ENCODE measurements at places on chromosomes 1 and 21. TPM values are rescaled to one million over a fixed set of nuclear protein-coding genes. Genes with fewer than 3 reads are reported as not detected.

GRCh38 chr1:98197356-98197755, 276.5 kb upstream of the DPYD start:
- DNase-seq, result no peak

- DNase-seq, result no peak
Observed at GRCh38 chr1:35577071-35577998, 4.2 kb downstream of the TFAP2E start.

DNA sequence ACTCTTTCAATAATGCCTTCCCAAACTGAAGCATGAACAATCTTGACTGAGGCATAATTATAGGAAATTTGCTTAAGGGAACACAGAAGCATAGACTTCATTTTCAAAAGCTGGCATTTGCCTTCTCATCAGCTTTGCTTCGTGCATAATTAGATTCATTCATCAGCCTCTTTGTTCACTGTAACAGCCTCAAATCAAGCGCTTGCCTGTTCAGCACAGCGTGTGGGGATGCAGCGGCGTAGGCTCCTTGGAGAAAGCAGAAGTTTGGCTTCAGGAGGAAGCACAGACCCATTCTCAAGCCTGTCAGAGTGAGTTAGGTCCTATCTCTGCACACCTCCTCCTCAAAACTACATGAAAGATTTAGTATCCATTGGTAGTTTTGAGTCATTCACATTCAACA, 246.4 kb upstream of the MAP1LC3C start:
- peak; percentile 62 for DNase-seq

SLAMF1 gene
- total RNA-seq, result not detected

- peak; percentile 81 for DNase-seq
Observed at GRCh38 chr1:18949686-18950400, 6.6 kb downstream of the IFFO2 start.

- DNase-seq, result no peak
Observed at GRCh38 chr1:77846966-77847365, 41.5 kb upstream of the NEXN start.

DNA sequence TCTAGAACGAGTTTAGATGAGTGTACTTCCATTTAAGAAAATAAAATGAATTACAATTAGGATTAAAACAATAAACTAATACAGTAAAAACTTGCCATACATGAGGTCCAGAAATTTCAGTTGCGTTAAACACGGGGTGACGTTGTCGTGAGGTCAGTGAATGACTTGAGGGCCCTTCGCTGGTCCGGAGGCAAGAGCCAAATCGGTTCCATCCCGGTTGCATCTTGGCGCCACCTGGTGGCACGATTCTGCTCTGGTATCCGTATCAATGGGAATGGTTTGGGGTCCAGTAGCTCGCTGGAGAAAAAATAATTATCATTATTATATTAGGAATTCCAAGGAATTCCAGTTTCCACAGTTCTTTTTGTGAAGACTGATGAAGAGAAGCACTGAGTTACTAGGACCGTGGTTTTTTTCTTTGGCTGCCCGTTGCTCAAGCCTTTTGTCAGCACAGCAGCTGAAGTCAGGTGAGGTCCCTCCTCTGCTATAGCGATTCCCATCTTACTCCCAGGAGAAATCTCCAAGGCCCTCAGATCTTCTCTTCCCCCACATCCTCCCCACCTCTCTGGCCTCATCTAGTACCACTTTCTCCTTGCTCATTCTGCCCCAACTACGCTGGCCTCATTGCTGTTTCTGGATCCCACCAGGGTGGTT, 161.4 kb downstream of the SLC35F3 start:
- DNase-seq, result peak; percentile 80

DNA sequence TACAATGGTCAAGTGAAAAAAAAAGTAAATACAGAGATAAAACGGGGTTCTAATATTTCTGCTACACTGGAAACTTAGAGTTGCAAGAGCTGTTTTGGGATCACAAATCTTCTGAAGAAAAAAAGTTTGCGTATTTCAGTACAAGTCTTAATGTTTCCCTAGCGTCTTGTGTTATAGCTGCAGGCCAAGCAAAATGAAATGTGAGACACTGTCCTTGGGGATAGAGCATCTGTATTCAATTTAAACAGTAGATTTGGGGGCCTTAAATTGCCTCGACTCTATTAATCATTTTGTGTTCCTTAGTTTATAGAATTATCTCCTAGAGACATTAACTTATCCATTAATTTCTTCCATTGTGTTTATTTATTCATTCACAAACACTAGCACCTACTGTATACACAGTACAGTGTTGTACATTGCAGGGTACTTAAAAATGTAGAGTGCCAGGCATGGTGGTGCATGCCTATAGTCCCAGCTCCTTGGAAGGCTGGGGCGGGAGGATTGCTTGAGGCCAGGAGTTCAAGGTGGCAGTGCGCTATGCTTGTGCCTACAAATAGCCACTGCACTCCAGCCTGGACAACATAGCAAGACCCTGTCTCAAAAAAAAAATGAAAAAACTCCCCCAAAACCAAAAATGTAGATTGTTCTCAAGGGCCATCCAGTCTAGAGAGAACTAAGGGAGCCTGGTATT, 7.9 kb downstream of the DISC1 start:
- no peak for DNase-seq

LEMD1 gene
- 15.0 TPM for total RNA-seq

- peak; percentile 79 for DNase-seq
Observed at GRCh38 chr1:183416850-183417771, 1.1 kb downstream of the NMNAT2 start.

- DNase-seq, result no peak
Observed at GRCh38 chr1:98651116-98651632, 10.3 kb upstream of the SNX7 start.

DNA sequence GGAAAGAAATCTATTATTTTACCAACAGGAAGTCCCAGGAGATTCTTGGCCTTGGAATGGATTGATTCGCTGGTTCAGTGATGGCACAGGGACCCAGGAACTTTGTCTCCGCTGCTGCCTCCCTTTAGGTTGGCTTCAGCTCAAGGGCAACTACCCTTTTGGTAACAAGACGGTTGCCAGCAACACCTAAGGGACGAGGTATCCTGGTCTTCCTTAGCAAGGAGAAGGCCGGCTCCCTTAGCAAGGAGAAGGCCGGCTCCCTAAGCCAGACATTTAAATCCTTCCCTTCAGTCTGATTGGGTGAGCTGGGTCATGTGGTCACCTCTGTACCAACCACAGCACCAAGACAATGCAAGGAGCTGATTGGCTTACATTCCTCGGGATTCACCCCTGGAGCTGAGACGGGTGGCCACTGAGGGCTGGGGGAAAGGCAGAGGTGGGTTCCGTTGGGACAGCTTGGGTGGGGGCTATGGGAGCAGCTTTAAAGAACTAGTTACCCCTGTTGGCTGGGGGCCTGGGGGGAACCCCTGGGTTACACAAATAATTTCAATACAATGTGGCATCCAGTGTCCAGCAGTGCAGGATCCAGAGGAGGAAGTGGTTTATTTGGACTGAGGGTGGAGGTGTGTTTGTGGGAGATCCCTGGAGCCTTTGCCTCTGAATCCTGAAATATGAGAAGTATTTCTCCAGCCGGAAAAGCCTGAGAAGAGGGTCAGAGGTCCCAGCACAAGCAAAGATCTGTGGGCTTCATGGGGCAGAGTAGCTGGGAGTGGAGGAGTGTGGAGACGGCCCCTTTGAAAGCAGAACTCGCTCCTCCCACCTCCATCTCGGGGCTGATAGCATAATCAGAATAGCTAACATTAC, 20.7 kb upstream of the CLIC4 start:
- peak; percentile 33 for DNase-seq

- no peak for DNase-seq
Observed at GRCh38 chr1:222529916-222530315, 18.0 kb downstream of the HHIPL2 start.

DNA sequence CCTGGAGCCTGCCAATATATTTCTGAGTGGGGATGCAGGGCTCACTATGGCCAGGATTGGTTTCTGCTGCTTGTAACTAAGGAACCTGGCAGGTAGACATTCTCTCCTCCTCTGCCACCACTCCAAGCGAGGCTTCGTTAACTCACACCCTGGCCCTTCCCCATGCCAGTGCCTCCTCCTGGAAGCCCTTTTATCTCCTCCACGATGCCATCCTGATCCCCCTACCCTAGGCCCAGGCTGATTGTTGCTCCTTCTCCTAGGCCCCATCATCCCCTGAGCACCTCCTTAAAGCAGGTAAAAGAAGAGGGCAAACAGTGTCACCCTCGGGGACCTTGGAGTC, 118.5 kb downstream of the DMRTB1 start:
- no peak for DNase-seq

- DNase-seq, result no peak
Observed at GRCh38 chr1:201585901-201586300, 47.0 kb downstream of the NAV1 start.

KCNA3 gene
- not detected for total RNA-seq

DNA sequence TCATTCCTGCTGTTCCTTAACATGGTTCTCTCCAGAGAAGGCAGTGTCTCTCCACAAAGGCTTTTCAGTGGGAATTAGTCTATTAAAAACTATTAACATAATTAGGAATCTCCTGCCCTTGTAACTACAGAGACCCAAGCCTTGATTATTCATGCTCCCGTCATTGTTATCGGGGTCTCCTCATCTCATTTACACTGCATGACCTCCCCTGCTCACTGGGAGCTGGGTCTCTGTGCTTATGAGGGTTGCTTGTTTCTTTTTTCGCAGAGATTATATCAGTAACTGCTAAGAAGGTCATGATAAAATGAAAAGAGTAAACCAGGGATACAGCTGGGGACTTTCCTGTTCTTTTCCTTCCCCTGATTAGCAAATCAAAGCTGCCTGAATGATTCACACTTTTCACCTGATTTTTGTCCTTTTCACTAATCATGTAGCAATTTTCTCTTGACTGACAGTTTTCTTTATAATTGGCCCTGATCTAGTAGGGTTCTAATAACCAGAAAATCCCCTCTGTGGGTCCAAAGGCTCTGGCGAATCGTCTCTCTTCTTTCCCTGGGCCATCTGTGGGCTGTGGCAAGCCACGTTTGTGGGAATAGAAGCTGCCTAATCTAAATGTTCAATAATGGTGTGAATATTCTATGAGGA, 116.5 kb upstream of the BARHL2 start:
- no peak for DNase-seq

VWA5B1 gene
- total RNA-seq, result not detected

DNA sequence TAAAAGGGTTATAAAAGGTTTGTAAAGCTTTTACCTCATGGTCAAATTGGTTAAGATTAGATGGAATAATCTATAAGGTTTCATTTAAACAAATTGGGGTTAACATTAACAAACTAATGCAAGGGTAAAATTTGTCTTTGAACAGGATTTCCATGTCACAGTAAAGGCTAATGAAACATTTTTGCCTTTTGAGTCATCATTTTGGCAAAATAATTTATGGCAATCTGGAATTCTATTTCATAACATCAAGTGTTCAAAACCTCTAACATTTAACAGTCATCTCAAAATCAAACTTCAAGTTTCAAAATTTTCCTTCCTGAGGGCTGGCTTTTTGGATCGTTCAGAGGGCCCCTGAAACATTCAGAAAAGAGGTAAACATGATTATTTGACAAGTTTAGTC, 6.6 kb upstream of the CD46 start:
- DNase-seq, result no peak

DNA sequence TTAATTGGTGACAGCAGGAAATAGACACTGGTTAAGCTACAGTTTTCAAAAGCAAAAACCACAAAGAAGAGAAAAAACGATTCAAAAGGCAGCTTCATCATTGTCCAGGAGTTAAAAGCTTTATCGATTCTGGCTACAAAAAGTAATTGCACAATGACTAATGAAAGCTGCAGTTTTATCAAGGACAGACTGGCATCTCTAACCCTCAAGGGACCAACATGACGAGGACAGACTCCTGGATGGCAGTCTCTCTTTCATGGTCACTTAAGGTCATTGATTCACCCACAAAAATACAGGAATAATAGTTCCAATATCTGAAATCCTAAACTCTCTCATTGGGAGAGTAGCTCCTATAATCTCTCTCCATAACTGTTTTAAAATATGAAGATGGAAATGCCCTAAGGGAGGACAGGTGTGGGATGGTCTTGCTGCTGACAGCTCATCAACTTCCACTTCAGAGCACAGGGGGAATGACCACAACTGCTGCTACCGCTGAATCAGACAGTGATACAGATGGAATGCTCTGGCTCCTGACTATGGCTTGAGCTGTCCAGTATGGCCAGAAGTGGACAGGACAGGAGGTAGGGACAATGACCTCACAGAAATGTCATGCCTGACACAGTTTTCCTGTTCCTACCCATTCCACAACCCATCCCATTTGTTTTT, 17.4 kb upstream of the CPLANE2 start:
- DNase-seq, result no peak

DNA sequence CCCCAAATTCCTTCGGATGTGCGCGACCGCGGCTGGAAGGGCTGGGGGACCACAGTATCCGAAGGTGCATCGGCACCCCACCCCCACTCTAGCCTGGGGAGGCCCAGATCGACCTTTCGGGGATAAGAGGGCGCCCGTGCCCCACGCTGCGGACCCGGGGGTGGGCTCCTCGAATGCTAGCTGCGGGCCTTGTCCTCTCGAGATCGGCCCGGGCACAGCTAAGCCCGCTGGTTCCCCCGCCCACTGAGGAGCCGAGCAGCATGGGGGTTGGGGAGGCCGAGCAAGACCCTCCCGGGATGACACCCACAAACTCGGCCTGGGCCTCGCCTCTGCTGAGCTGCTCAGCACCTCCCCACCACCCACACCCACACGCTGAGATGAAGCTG, 653 bp upstream of the IFFO2 start:
- no peak for DNase-seq

GBP5 gene
- total RNA-seq, result not detected

NRIP1 gene
- 56.4 TPM for total RNA-seq

GRCh38 chr1:154730259-154730658, 122.3 kb upstream of the ADAR start:
- no peak for DNase-seq

STUM gene
- not detected for total RNA-seq

DNA sequence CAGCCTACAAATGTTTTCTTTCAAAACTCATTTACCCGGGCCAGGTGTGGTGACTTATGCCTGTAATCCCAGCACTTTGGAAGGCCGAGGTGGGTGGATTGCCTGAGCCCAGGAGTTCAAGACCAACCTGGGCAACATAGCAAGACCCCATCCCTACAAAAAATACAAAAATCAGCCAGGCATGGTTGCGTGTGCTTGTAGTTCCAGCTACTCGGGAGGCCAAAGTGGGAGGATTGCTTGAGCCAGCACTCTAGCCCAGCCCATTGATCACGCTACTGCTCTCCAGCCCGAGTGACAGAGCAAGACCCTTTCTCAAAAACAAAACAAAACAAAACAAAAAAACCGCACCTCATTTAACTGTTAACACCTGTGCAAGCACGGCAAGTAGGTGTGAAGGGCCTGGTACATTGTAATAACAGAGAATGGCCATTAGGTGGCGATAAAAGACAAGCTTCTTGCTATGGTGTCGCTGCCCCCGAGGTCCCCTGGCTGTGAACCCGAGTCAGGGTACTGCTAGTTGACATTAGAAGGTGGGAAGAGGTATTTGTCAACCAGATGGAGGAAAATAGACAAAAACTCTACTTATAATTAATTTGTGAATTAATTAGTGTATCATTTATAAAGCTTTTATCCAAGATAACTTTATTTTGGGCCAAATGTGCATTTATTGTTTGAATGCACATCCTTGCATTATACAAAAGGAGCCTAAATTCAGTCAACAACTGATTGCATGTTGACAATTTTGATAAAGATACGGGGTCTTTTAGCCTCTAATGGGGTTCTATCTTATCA, 66.5 kb downstream of the SH3BGR start:
- DNase-seq, result peak; percentile 71

ZNF648 gene
- not detected for total RNA-seq
